Fibroblast of gingiva (primary cell): ENCODE measurements at places on chromosomes 4 and X.

GRCh38 chr4:27017623-27018022 is 157.0 kb downstream of the STIM2 start:
- no peak for DNase-seq

DNA sequence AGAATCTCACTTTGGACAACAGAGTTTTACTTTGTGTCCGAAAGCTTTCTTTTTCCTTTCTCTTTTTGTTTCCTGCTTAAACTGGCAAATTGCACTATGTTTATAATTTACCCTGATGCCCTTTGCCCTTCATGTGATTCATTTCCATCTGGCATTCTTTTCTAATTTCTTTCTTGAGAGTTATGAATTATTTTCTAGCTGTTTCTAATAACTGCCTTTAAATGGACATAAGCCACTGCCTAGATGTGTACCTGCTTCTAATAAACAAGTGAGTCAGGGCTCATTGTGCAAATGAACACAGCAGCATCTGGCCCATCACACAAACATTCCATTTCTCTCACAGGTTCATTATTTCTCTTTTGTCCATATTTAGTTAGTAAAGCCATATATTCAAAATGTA is 242.3 kb upstream of the GPRIN3 start:
- DNase-seq: peak; percentile 85

- DNase-seq: peak; percentile 1
Observed at GRCh38 chrX:47078129-47079043, at the start of gene RGN. Gene RGN, plus strand, starts transcription at chrX:47078443. Its CDS starts 2,702 bp downstream, at chrX:47081145.

- no peak for DNase-seq
Observed at GRCh38 chrX:74318672-74319071, 14.7 kb downstream of the ZCCHC13 start.

- DNase-seq: no peak
Observed at GRCh38 chrX:45300638-45301037, 100.0 kb upstream of the DIPK2B start.

DNA sequence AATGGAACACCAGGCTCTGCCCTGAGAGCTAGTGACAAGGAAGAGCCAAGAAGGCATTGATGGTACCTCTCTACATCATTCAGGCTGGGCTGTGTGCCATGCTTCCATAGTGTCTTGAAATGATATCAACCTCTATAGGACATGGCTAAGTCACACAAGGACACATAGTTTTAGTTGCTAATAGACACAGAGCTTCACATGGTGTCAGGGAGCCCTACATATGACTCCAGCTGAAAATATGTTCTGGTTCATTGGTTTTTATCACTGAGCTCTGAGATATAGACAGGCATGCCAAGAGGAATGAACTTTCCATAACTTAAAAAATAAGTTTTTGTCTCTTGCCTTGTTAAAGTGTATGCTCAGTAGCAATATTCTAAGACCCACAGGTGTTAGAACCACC is 72.1 kb upstream of the PRKG2 start:
- no peak for DNase-seq

DNA sequence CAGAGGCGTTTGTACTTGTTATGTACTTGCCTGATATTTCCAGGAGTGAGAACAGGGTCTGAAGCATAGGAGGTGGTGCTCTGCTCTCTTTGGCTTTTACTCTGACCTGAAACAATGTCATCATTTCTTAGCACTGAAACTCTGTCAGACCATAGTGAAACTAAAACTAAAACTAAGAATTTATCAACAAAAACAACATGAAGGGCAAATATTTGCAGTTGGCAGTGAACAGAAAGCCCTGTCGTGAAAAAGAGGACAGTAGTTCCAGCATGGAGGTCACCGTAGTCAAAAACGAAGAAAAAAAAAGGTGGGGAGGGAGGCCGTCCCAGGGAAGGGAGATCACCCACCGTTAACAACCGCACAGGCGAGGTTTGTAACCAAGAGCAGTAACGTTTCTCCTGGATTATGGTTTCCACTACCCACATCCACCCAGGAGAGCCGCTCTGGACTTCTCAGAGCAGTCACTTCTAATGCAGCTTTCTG is 97.5 kb downstream of the ANK2 start:
- peak; percentile 7 for DNase-seq

DNA sequence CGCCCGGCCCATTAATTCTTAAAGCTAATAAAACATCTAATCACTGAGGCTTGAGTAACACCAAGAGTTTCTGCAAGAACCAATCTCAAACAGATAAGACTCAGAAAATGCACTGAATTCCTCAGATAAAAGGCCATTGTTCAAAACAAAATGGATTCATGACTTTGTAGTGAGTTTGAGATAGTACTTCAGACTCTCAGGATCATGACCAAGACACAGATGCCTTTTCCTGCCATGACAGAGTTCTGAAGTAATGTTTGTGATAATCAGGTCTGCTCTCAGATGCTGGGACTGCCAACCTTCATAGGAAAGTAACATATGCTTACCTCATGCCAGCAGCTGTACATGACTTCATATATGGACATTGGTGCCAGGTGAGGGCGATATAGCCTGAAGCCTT is 54.6 kb downstream of the NIPAL1 start:
- no peak for DNase-seq

- no peak for DNase-seq
Observed at GRCh38 chr4:76594173-76594572, 159.1 kb downstream of the SHROOM3 start.

DNA sequence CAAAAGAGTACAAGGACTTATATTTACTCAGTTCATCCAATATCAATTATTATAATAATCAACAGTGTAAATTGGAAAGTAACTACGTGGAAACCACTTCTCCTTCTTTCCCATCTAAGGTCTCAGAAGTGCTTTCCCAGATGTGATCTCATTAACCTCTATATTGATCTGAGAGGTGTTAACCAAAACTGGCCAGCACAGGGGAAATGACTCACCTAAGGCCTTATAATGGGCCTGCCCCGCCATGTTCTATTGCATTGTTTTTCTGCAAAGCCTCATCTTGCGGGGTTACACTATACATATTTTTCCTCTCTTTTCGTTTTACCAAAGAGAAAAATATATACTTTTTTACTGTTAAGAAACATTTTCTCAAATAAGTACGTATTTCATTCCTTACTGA is 20.5 kb downstream of the RAB40A start:
- no peak for DNase-seq

- DNase-seq: no peak
Observed at GRCh38 chr4:89055157-89056080, 1.6 kb downstream of the FAM13A start.

GRCh38 chr4:54392479-54392878 is 163.4 kb downstream of the PDGFRA start:
- DNase-seq: no peak

DNA sequence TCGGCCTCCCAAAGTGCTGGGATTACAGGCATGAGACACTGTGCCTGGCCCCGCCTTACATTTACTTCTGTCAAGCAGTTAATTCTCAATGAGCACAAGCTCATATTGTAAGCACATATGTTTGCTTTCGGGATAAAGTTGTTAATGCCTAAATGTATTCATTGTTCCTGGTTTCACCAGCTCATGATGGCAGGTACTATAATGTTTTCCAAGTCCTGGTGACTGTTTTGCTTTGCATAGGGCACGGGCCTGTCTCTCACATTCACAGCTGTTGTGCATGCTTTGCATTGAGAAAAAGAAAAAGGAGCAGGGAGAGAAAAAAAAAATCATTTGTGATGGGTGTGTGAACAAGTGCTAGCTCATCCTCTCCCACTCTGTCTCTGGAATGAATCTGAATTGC is 661.2 kb upstream of the TENM3 start:
- DNase-seq: no peak

DNA sequence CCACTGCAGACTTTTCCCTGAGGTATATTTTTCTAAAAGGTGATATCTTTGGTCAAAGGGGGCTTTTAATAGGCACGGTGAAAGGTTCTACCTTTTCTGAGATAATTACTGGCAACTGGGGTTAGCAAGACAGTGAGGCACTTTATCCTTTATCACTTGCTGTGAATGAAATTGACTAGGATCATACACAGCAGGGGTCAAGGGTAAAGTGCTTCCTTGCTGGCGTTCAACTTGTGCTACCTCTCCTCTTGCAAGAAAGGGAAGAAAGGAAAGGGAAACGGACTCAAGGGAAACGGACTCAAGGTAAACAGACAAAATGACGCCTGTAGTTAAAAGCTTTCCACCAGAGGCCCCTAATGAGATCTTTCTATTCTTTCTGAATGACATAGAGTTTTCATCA is 78.6 kb upstream of the RAPGEF2 start:
- DNase-seq: no peak

DNA sequence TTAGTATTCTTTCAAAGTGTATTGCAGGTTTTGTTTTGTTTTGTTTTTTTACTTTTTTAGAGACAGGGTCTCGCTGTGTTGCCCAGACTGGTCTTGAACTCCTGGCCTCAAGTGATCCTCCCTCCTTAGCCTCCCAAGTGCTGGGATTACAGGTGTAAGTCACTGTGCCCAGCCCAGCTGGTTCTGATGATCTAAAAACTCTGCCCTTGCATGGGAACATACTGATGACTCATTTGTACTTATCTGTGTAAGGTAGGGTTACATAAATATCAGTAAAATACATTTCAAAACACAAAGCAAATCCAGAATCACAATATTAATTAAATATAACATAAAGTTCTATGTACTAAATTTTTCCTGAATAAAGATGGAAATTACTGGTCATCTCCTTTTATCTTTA is 7.4 kb upstream of the SLC9B1 start:
- no peak for DNase-seq

DNA sequence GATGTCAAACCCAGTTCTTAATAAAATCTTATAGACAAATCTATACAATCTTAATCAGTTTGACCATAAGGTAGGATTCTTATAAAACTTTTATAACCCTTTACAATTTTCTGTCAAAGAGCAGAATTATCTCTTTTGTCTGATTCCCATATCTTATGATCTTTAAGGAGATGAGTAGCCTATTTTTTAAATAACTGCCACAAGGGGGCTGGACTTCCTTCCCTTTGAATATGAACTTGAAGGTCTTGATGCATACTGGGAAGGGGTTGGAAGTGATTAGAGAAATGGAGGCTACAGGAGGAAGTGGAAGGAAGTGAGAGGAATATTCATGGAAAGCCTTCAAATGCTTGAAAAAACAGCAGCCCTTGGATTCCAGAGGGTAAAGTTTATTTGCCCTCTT is 111.1 kb downstream of the APOOL start:
- no peak for DNase-seq

GRCh38 chr4:185839194-185839712 is 27.3 kb upstream of the SORBS2 start:
- peak; percentile 91 for DNase-seq

DNA sequence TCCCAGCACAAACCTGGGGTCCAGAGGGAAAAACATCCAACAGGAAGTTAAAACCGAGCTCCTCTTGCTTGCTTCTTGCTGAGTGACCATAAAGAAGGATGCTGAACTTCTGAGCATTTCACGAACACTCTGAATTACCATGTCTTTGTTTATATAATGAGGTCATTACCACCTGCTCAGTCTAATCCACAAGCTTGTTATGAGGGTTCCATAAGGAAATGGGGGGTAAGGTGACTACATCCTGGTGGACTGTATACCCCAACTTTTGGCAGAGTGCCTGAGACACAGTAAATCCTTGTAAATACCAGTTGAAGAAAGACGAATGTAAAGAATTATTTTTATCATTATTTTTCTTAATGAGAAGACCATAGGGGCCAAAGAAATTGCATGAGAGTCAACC is 16.8 kb downstream of the CCDC149 start:
- DNase-seq: no peak

DNA sequence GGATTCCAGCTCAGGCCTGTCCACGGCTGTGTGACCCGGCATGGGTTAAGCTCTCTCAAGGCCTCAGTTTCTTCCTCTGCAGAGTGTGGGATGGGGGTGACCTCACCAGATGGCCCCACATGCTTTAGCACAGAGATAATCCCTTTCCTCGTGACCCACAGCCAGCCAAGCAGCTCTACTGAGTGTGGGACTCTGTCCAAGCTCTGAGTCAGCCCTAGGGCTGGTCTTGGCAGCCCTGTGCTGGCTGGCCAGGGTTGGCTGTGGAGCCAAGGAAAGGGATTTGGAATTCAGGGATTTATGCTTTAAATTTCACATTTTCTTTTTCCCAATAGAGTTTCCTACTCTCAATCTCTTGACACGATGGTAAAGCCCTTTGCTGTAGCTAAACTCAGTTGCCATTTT is 19.7 kb upstream of the SPON2 start:
- DNase-seq: peak; percentile 93

- no peak for DNase-seq
Observed at GRCh38 chrX:40908857-40909475, 173.6 kb upstream of the MED14 start.

GRCh38 chrX:134752981-134753717 is 94.9 kb upstream of the PLAC1 start:
- no peak for DNase-seq

DNA sequence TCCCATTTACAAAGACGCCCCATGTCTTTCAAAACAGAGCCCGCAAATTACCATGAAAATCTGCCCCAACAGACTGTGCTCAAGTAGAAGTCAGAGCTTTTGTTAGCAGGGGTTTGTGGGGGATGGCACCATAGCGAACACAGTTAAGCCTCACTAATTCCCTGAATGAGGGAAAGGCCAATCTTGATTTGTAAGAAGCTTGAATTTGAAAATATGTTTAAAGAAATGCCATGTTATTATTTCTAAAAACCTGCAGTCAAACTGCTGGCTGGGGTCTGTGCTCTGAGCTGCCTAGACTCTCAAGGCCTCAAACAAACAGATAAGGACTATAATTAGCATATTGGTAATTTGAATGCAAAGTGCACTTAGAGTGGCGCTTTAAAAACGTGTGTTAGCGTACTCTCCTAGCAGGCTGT is 9.4 kb upstream of the PAK3 start:
- DNase-seq: no peak
